ENCODE measurements at places on chromosomes 5 and 9.

DNA sequence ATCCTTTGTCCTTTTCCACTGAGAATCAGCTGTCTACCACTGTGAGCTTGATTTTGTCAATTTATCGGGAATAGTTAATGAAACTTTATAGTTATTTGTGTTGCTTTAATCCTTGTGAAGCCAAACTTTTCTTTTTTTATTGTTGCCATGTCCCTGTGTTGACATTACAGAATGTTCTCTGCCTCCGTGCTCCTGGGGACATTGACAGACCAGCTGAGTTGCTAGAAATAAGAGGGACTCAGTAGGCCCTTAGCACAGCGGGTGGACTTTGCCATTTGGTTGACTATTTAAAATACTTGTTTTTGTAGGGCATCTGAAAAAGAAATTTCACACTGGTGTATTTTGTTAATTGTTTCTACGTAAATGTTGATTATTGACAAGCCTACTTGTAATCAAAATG is 70.5 kb downstream of the IL31RA start:
- no peak for DNase-seq

DNA sequence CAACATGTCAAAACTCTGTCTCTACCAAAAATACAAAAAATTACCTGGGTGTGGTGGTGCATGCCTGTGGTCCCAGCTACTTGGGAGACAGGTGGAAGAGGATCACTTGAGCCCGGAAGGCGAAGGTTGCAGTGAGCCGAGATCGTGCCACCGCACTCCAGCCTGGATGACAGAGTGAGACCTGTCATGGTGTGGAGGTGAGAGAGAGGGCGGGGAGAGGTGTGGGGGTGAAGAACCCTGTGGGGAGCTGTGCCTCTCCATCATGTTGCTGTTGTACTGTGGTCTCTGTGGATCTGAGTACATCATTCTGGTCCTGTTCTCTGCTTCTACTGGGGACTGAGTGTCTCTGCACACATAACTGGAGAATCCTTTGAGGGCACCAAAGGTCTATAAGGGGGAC is 11.3 kb upstream of the SLC34A1 start:
- DNase-seq = no peak

- no peak for DNase-seq
Observed at GRCh38 chr5:17295671-17296070, 78.2 kb downstream of the BASP1 start.

DNA sequence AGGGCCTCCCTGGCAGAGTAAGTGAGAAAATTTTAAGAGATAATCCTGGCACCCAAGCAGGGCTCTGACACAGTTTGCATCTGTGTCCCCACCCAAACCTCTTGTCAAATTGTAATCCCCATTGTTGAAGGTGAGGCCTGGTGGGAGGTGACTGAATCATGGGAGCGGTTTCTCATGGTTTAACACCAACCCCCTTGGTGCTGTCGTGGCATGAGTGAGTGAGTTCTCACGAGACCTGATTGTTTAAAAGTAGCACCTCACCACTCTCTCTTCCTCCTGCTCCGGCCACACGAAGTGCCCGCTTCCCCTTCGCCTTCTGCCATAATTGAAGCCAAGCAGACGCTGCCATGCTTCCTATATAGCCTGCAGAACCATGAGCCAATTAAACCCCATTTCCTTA is 80.1 kb downstream of the FBXW11 start:
- no peak for DNase-seq

- DNase-seq = no peak
Observed at GRCh38 chr5:180438785-180439780, 55.1 kb upstream of the CNOT6 start.

- no peak for DNase-seq
Observed at GRCh38 chr5:68505917-68506860, 290.6 kb downstream of the PIK3R1 start.

Data from stimulated activated CD8-positive, alpha-beta memory T cell treated with anti-CD3 and anti-CD28 coated beads, Interleukin-4, amount 100 ng/mL, for 48 hours (primary cell).